Cerebellar nuclear complex (tissue), 1 donor: ENCODE measurements at places on chromosomes 3 and 15.

- no peak for DNase-seq
These were observed 62.6 kb upstream of the CNTN4 start for GRCh38 chr3:2036076-2036475.

GRCh38 chr3:12815719-12816118 is 19.2 kb downstream of the CAND2 start:
- no peak for DNase-seq

GRCh38 chr3:171895291-171895690 is 52.1 kb downstream of the TMEM212 start:
- no peak for DNase-seq

GRCh38 chr3:157493627-157494550 is 9.3 kb downstream of the VEPH1 start:
- DNase-seq = no peak

GRCh38 chr3:105334138-105334882 is 32.4 kb upstream of the ALCAM start:
- no peak for DNase-seq

DNA sequence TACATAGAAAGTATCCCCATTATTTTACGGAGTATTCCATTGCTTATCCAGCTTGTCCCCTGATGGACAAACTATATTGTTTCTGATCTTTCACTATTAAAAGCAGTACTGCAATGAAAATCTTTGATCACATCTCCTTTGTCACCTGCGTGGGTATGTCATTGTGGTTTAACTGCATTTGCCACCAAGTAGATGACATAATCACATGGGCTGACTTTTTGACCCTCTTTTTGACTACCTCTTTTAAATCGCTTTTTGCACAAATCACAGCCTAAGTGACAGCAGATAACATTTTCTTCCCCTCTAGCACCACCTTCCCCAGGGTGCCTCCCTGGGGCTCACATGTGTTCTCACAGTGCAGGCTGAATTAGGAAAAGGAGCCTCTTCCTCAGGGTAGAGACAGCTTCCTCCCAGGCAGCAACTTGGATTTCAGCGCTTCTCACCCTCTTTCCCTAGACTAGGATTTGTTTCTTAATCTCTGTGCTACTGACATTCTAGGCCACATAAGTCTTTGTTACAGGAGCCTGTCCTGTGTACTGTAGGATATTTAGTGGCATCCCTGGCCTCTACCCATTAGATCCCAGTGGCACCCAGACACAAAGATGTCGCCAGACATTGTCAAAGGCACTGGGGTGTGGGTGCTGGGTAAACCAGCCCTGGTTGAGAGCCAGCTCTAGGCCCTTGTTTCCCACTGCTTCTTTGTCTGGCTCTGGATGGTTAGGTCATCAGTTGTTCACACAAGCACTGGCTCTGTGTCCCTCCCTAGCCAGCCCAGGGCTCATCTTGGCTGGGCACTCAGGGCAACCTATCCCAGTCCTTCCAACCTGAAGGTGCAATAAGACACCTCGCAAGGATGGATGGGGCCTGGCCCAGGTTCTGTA is 1.3 kb upstream of the RBP1 start:
- no peak for DNase-seq

DNA sequence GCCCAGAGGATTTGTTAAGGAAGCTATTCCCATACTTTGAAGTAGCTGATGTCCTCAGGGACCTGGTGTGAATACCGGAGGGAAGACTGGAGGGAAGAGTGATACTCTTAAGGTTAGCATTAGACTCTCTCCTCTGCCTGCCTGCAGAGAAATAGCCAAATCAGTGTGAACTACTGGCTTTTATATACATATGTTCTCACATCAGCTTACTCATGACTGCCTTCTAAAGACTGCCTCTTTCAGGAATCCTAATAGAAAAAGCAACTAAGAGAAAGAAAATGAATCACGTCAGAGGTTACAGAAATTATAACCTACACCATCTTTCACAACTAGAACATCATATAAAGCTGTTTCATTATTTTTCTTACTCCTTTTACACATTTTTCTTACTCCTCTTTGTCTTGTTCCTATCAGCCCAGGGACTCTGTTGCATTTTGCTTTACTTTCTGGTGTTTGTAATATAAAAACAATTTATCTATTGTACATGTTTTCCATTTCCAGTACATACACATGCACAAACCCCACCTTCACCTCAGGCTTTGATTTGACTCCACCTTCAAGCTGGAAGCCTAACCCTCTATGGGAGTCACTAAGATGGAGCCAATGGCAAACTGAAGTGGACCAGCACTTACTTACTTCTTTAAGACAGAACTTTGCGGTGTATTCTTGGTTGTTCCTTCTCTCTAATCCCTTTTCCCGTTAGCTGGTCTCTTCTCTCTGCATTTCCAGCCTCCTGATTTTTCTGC is 257.7 kb upstream of the UBE2E1 start:
- DNase-seq = no peak
